GOT3 (cell line): ENCODE measurements at places on chromosomes 2 and 18.

- no peak for DNase-seq
Measured at GRCh38 chr2:191189112-191189635, 38.4 kb upstream of the STAT4 start.

- DNase-seq, result no peak
Measured at GRCh38 chr2:197183355-197183754, 127.2 kb downstream of the ANKRD44 start.

- DNase-seq, result no peak
Measured at GRCh38 chr2:213022987-213023386, 128.4 kb downstream of the IKZF2 start.

- no peak for DNase-seq
Measured at GRCh38 chr18:54192900-54193299, 31.6 kb downstream of the MBD2 start.
